Stimulated activated CD4-positive, alpha-beta T cell treated with anti-CD3 and anti-CD28 coated beads, Interleukin-1b, Interleukin-23, amount 100 ng/mL, for 1 hour (primary cell): ENCODE measurements at places on chromosomes 3 and 15.

DNA sequence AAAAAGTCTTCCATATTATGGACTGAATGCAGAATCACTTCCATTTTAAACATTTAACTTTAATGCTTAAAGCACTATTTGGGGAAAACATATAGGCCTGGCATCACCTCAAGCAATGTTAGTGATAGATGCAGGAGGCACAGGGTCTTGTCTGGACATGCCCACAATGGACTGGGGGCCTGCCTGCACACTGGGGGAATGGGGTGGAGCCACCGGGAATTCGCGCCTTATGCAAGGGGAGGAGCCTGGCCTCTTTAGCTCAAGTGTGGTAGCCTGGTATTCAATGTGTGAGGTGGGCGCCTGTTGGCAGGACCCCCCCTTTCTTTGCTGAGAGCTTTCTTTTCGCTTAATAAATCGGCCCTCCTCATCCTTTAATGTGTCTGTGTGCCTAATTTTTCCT lies 29.9 kb downstream of the ACKR4 start:
- DNase-seq = no peak

DNA sequence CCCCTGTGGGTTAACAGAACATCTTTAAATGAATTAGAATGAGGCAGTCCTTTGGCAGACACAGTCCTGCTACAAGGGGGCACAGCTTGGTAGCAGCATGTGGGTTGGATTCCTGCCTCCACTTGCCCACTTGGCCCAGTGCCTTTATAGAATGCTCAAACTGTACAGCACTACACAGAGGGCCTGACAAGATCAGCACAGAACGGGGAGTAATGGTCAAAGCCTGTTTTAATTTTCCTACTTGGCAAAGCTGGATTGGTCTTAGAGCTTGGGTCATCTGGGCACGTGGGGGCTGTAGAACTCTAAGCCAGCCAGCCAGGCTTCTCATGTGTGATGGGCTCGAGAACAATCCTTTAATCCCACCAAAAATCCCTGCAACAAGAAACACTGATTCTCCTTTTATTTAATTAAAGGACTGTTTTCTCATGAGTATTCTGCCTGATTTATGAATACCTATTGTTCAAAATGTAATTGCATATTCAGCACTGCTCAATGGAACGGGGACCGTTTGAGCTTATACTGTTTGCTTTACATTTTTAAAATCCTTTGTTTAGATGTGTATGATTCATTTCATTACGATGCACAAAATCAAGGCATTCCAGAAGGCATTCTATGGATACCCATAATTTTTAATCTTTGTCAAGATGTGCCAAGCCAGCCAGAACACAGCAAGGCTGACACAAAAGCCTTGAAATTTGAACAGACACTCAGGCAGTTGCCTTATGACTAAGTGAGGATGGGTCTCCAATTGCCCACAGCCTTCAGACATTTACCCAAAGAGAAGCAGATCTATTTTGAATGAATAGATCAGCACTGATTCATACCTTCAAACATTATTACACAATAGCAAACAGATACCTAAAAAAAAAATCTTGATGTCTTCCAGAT lies 249.3 kb upstream of the TGFBR2 start:
- DNase-seq = no peak

GRCh38 chr15:97986781-97987180 lies 26.3 kb downstream of the ARRDC4 start:
- no peak for DNase-seq

- DNase-seq = no peak
Observed at GRCh38 chr3:37492468-37492867, 318.1 kb upstream of the LRRFIP2 start.

- DNase-seq = no peak
Observed at GRCh38 chr3:22691856-22692628, 511.1 kb upstream of the UBE2E2 start.

GRCh38 chr3:169218314-169218983 lies 445.1 kb downstream of the MECOM start:
- no peak for DNase-seq

- no peak for DNase-seq
Observed at GRCh38 chr3:140529096-140529495, 148.8 kb upstream of the TRIM42 start.

GRCh38 chr3:119809249-119810017 lies 27.5 kb downstream of the NR1I2 start:
- no peak for DNase-seq

GRCh38 chr15:101022876-101023275 lies 103.7 kb downstream of the LRRK1 start:
- DNase-seq = no peak

DNA sequence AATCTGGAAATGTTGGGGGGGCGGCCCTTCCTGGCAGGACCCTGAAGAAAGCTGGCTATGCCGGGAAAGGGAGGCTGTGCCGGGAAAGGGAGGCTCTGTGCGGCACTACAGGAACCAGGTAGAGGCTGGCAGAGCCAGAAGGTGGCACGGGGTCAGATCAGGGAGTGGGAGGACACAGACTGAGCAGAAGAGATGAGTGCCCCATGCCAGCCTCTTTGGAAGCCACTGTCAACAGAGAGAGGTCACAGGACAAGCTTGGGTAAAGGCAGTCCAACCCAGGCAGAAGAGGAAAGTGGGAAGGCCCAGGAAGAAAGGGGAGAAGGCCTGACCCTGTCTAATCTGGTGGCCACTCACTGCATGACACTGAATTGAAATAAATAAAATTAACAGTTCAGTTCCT lies 1.5 kb downstream of the C15orf62 start:
- no peak for DNase-seq

- DNase-seq = no peak
Observed at GRCh38 chr3:172832983-172833382, 82.5 kb downstream of the ECT2 start.

DNA sequence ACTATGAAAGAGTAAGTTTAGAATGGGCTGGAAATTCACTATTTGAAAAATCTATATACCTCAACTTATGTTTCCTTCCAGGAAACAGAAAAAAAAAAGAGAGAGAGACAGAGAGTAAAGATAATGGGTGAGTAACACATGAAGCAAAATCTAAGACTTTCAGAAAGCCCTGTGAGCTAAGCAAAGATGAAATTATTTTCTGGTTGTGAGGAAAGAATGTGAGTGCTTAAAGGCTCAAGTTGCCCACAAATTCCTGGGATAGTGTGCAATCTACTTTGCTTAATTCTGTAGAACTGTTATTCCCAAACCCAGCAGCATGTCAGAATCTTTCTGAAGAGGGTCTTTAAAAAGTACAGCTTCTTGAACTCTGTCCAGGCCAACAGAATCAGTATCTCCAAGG lies 337.7 kb upstream of the AGTR1 start:
- no peak for DNase-seq

DNA sequence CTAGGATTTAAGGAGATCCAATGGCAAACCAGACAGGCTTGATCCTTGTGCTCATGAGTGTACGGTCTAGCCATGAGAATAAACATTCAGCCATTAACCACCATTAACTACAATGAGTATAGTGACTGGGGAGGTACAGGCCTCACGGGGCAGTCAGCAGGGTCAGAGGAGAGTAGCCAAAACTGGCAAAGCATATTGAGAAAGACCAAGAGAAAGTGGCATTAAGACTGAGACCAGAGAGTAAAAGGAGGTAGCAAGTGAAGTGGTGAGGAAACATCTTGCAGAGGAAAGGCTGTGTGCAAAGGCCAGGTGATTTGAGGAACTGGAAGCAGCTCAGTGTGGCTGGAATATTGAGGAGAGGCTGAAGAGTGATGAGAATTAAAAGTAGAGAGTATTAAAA lies 407.2 kb upstream of the LMCD1 start:
- no peak for DNase-seq

DNA sequence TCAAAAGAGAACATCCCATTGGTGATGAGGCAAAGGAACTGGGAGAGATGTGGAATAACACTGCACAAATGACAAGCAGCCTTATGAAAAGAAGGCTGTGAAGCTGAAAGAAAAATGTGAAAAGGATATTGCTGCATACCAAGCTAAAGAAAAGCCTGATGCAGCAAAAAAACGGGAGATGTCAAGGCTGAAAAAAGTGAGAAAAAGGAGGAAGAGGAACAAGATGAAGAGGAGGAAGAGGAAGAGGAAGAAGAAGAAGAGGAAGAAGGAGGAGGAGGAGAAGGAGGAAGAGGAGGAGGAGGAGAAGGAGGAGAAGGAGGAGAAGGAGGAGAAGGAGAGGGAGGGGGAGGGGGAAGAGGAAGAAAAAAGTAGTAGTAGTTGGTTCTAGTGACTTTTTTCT lies 41.8 kb upstream of the TEX9 start:
- DNase-seq = no peak

- DNase-seq = no peak
Observed at GRCh38 chr3:157692468-157692867, 189.3 kb upstream of the VEPH1 start.

DNA sequence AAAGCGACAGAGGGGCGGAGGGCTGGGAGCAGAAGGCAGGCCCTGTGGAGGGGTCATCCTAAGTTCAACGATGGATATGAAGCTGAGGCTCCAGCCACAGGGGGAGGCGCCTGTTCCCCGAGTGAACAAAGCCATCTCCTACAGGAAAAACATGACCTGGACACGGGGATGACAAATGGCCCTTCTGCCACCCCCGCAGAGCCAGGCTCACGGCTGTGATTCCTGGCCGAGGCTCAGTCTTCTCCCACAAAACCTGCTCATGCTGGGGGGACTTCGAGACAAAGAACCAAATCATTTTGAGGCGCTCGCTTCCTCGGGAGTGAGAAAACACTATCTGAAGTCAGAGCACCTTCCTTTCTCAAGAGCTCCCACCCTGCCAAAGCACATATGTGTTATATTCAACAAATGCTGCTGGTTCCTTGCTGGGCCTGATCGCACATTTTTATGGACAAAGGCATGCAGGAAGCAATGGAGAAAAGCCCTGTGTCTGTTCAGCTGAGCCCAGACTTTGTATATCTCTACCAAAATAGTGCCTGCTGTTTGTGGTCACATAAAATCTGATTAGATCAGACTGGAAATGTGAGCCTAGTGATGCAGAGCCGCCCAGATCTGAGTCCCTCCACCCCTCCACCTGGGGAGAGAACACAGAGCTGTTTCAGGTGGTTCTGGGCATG lies 5.6 kb downstream of the RBP1 start:
- no peak for DNase-seq

- DNase-seq = no peak
Observed at GRCh38 chr3:148896062-148896461, 31.0 kb downstream of the CPA3 start.

DNA sequence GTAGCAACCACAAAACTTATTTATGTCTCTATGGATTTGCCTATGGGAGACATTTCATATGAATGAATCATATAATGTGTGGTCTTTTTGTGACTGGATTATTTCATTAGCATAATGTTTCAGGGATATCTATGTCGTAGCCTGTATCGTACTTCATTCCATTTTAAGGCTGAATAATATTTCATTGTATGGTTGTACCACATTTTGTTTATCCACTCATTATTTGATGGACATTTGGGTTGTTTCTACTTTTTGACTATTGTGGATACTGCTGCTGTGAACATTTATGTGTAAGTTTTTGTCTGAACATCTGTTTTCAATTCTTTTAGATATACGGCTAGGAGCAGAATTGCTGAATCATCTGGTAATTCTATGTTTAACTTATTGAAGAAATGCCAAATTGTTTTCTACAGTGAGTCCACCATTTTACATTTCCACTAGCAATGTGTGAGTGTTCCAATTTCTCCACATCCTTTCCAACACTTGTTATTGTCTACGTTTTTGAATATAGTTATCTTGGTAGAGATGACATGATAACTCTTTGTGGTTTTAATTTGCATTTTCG lies 134.4 kb upstream of the DAZL start:
- no peak for DNase-seq

- no peak for DNase-seq
Observed at GRCh38 chr3:49910409-49911123, 6.9 kb upstream of the MST1R start.

GRCh38 chr15:94682171-94682570 lies 450.8 kb downstream of the MCTP2 start:
- no peak for DNase-seq

DNA sequence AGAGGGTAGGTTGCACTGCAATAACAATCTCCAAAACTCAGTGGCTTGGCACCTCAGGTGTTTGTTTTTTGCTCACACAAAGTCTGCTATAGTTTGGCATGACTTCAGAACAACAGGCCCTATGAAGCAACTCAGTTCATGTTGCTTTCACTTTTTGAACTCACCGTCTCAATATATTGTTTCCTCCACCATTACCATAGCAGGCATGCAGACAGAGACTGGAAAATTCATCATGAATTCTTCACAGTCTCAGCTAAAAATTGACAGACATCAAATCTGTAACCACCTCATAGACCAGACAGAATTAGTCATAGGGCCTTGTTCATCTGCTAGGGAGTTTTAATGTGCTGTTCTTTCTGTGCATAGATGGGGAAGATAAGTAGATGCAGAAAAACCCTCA lies 161.4 kb upstream of the POU1F1 start:
- DNase-seq = no peak

DNA sequence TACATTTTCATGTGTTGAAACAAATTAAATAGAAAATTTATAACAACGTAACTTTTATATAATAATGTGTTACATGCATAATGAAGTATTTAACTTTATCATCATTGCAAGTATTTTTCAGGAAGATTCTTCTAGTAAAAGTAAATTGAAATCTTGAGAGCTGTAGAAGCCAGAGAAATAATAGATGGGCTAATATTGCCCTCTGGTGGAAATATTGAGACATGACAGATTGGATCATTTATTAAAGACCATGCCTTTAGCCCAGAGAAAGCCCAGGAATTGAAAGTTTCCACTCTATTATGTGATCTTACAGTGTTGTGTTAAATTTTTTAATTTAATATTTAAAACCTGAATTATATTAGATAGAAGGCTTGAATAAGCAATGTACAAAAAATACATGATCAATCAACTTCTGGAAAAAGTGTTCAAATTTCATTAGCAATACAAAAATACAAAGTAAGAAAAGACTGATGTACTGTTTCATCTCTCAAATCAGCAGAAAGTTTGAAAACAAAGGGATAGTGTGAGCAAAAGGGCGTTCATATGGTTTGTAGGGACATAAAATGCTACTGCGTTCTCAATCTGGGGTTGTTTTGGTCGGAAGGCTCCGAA lies 52.7 kb upstream of the SPTSSB start:
- no peak for DNase-seq

- DNase-seq = no peak
Observed at GRCh38 chr3:157491136-157491535, 12.1 kb downstream of the VEPH1 start.

- DNase-seq = no peak
Observed at GRCh38 chr3:70737666-70738290, 425.3 kb upstream of the MDFIC2 start.

DNA sequence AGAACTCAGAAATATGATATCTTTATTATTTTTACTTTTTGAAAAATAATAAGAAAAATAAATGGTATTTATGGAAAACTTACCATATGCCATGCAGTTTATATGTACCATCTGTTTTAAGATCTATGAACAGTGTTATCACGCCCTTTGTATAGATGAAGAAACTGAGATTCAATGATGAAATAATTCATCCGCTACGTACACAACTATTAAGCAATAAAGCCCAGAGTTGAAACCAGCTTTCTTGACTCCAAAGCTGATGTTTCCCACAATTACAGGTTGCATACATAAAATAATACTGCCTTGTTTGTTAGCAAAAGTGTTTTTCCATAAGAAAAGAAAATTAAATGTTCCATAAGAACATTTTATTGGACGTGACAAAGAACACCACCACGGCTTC lies 67.2 kb upstream of the BCL6 start:
- DNase-seq = no peak
